Activated CD8-positive, alpha-beta memory T cell treated with anti-CD3 and anti-CD28 coated beads, Interleukin-2, amount 50 U/mL, for 4 hours (primary cell): ENCODE measurements at places on chromosomes 13 and 19.

- no peak for DNase-seq
These were observed 14.6 kb downstream of the YIPF2 start for GRCh38 chr19:10913716-10914340.

- DNase-seq: no peak
These were observed 216.2 kb downstream of the TUBA3C start for GRCh38 chr13:18965347-18965855.

DNA sequence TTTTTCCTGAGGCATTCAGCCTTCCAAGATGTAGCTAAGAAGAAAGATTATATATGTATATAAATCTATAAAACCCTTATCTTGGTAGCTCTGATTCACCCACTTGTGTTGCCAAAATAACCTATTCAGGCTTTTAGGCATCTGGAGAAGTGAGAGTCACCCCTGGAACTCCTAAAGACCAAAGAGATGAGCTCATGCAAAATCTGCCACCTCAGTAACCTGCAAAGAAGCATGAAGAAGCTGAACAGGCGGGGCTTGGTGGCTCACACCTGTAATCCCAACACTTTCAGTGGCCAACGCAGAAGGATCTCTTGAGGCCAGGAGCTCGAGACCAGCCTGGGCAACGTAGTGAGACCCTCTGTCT lies 393.7 kb downstream of the FOXO1 start:
- DNase-seq: no peak

DNA sequence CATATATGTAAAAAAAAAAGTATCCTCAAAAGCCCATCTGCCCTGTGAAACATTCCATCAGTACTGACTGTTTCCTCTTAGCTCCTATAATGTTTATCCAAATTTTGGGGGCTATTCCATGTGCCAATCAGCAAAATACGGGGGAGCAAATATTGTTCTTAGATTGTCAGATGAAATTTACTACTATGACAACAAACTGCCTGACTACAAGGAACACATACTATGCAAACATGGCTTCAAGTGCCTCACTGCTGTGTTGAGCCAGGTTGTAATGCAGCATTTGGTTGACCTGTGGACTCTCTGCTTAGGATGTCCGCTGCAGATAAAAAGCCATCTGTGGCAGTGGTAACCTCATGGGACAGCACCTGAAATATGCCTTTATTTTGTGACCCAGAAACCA lies 98.2 kb upstream of the SCEL start:
- DNase-seq: no peak

GRCh38 chr19:39372047-39372802 lies 18.7 kb downstream of the PAF1 start:
- no peak for DNase-seq

DNA sequence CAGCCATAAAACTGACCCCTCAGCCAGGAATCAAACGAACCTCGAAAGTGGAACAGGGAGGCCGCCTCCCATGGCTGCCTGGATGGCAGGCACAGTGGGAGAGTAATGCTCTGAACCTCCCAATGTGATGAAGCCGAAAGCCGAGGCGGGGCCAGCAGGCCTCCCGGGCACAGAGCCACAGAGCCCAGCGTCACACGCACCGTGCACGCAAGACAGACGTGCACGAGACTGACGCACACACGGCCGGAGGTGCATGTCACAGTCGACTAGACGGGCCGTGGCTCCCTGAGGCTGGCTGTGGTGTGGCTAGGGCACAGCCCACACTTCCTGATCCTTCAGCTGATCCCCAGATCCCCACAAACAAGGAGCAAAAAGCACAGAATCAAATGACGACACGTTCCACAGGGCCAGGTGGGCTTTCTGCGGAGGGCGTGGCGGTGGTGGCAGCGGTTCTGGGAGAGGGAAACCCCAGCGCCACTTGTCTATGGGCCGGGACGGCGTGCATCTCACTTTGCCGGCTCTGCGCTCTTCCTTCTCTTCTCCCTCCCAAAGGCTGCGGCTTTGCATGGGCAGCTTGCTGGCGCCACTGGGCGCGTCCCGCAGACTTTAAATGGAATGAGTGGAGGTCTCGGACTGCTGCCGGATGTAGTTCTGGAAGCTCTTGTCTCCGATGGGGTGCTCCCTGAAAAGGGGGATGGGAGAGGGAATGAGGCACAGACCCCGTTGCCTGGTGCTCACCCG lies 5.0 kb upstream of the C13orf46 start:
- no peak for DNase-seq

DNA sequence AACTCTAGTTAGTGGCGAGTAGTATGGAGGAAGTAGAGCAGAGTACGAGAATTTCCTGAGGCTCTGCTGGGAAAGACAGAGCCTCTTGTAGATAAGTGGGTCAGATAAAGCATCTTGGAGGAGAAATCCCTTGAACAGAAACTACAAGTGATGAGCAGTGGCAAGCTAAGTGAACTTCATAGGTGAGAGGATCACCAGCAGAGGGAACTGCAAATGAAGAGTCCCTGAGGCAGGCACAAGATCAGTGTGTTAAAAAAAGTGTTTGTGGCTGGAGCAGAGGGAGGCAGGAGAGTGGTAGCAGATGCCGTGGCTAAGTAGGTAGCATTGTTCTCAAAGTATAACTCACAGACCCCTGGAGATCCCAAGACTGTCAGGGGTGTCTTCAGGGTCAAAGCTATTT lies 437.6 kb downstream of the HS6ST3 start:
- no peak for DNase-seq

- no peak for DNase-seq
These were observed 2.0 kb upstream of the MAB21L1 start for GRCh38 chr13:35478271-35479037.

- DNase-seq: no peak
These were observed 17.4 kb downstream of the NMRK2 start for GRCh38 chr19:3949997-3950859.

DNA sequence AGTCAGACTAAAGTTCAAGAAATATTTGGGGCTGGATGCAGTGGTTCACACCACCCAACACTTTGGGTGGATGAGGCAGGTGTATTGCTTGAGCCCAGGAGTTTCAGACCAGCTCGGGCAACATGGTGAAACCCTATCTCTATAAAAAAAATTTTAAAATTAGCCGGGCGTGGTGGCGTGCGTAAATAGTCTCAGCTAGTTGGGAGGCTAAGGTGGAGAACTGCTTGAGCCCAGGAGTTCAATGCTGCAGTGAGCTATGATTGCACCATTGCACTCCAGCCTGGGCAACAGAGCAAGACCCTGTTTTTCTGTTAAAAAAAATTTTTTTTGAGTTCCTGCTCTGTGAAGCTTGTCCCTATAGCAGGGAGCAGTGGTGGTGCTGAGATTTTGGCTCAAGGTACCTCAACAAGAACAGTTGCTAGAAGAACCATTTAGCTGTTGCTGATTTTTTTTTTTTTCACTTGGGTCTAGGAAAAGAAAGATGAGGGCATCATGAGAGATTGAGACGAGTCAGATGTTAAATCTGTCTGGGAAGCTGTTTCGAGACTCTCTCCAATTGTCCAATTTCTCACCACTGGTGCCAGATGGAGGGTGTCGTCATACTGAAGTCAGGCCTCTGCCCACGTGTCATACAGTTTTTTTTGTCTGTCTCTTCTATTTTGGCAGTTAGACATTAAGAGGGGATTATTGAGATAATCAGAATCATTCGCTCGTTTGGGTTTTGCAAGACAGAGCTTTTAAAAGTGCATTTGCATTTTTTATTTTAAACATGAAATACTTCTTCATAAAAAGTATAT lies 3.7 kb downstream of the SLC25A42 start:
- no peak for DNase-seq

DNA sequence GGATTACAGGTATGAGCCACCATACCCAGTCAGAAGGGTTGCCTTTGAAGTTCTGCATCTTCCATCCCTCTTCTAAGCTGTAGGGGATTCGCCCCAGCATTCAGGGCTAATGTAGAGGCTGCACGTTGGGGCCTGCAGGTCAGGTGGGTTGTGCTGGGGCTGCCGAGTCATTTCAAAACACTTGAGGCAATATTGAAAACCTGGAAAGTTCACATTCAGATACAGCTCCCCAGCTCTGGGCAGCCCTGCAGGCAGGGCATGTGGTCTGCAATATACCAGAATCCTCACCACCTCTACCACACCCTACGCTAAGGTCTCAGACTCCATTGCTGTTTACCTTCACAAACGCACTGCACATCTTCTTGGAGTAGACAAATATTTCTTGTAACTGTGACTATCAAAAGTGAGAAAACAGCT lies 24.6 kb downstream of the CCNE1 start:
- DNase-seq: no peak

- DNase-seq: no peak
These were observed 34.4 kb downstream of the DNAJC15 start for GRCh38 chr13:43057653-43058317.

GRCh38 chr13:112972867-112973576 lies 4.0 kb downstream of the MCF2L start:
- no peak for DNase-seq

GRCh38 chr13:27504128-27504867 lies 53.9 kb upstream of the MTIF3 start:
- no peak for DNase-seq

GRCh38 chr19:33472691-33473652 lies 48.6 kb downstream of the PEPD start:
- peak; percentile 3 for DNase-seq
